Upper lobe of right lung (tissue), 1 donor: ENCODE measurements at places on chromosomes 12 and 14.

DNA sequence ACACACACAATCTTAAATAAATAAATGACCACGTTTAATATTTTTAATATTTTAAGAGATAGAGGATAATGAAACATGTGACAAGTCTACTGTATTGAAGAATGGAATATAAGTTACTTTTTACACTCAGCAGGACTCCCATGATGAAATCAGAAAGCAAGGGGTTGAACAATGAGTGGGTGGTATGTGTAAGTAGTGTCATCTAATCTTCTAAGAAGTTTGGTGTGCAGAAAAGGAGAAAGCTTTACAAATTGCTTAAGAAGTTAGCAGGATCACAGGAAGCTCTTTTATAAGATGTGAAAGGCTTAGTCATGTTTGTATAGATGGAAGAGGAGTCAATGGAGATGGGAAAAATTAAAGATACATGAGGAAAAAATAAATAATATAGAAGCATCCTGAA lies 47.8 kb downstream of the SLC15A5 start:
- no peak for DNase-seq

DNA sequence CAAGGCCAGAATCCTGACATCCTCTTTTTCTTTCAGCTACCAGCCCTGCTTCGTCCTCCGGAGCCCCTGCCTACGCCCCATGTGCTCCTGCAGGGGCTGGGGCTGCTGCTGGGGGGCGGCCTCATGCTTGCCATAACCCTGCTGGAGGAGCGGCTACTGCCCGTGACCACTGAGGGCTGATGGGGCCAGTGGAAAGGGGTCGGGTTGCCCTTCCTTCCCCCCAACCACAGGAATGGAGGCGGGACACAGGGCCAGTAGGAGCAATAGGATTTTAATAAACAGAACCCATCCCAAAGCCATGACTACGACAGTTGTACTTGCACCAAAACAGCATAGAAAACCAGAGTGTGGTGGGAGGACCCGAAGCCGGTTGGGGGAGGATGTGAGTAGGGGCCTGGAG lies 7.7 kb downstream of the SLC39A5 start:
- DNase-seq: no peak

GRCh38 chr12:70032076-70032475 lies 207.0 kb downstream of the MYRFL start:
- no peak for DNase-seq

DNA sequence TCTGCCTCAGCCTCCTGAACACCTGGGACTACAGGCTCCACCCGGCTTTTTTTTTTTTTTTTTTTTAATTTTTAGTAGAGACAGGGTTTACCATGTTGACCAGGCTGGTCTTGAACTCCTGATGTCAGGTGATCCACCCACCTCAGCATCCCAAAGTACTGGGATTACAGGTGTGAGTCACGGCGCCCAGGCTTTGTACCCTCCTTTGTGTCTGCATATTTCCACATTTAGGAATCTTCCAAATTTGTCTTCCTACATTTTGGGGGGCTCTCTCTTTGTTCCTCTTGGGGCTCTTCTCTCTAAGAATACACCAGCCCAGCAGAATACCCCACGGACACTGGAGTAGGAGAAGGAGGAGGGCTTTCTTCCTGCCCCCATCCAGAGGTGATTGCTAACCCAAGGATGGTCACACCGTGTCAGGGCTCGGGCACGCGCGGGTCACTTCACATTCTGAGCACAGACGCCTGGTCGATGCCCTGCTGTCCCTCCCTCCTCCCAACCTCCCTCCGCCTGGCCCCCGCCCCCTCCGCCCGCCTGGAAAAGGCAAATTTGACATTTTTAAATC lies 2.1 kb upstream of the DNAJC22 start:
- DNase-seq: no peak

GRCh38 chr12:59322473-59322872 lies 273.4 kb upstream of the SLC16A7 start:
- no peak for DNase-seq

GRCh38 chr14:23559010-23559925 lies 3.2 kb downstream of the THTPA start:
- DNase-seq: peak; percentile 77
